ENCODE measurements at places on chromosomes 4 and X.

GRCh38 chr4:163269869-163270268, 62.5 kb downstream of the NPY1R start:
- DNase-seq, result no peak

DNA sequence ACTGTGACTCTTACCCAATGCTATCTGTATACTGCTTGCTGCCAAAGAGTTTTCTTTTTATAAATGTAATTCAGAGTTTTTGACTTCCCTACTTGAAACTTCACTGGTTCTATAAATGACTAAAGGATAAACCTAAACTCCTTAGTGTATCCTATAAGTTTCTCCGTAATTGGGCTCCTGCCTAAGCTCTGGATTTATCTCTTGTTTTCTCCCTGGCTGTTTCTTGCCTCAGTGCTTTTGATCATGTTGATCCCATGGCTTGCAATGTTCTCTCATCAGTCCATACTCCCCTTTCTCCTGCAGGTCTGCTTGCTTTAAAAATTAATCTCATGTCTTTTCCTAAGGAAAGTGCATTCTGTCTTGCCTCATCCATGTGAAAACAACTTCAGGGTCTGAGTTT, 1543.1 kb upstream of the IGFBP7 start:
- no peak for DNase-seq

GRCh38 chr4:132097041-132097440, 1052.1 kb upstream of the PCDH10 start:
- no peak for DNase-seq

- DNase-seq, result no peak
Measured at GRCh38 chr4:66929748-66930147, 615.6 kb downstream of the CENPC start.

GRCh38 chrX:77668391-77669237, 117.4 kb downstream of the ATRX start:
- no peak for DNase-seq

- no peak for DNase-seq
Measured at GRCh38 chrX:70171624-70172023, 5.7 kb upstream of the DGAT2L6 start.

DNA sequence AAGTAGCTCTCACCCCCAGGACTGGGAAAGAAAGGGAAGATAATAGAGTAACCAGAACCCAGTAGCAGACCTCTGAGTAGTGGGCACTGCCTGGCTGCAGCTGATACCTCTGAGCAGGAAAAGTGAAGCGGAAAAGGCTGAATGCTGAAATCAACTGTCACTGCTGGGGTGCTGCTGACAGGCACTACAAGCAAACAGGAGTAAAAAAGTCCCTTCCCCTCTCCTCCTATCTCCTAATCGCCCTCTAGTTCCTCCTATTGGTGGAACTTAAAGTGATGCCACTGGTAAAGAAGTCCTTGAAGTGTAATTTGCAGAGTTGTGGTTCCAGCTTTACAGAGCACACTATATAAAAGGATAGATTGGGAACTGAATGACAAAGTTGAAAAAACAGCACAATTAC, 32.8 kb upstream of the GLRB start:
- DNase-seq, result no peak

DNA sequence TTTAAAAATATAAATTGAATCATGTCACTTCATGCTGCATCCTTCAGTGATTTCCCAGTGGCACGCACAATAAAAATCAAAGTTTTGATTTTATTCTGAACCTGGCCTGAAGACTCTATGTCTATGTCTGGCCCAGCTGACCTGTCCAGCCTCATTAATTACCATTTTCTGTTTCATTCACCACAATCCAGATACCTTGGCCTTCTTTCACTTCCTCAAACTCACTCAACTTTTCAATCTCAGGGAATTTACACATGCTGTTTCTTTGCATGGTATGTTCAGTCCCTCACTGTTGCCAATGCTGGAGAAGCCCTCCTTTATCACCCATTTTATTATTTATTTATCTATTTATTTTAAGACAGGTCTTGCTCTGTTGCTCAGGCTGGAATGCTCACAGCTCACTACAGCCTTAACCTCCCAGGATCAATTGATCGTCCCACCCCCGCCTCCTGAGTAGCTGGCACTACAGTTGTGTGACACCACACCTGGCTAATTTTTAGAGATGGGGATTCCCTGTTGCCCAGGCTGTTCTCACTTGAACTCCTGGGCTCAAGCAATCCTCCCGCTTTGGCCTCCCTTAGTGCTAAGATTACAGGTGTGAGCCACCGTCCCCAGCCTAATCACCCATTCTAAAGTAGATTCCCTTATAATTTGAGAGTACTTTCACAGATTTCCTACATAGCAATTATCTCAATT, 43.1 kb downstream of the ZGRF1 start:
- no peak for DNase-seq

DNA sequence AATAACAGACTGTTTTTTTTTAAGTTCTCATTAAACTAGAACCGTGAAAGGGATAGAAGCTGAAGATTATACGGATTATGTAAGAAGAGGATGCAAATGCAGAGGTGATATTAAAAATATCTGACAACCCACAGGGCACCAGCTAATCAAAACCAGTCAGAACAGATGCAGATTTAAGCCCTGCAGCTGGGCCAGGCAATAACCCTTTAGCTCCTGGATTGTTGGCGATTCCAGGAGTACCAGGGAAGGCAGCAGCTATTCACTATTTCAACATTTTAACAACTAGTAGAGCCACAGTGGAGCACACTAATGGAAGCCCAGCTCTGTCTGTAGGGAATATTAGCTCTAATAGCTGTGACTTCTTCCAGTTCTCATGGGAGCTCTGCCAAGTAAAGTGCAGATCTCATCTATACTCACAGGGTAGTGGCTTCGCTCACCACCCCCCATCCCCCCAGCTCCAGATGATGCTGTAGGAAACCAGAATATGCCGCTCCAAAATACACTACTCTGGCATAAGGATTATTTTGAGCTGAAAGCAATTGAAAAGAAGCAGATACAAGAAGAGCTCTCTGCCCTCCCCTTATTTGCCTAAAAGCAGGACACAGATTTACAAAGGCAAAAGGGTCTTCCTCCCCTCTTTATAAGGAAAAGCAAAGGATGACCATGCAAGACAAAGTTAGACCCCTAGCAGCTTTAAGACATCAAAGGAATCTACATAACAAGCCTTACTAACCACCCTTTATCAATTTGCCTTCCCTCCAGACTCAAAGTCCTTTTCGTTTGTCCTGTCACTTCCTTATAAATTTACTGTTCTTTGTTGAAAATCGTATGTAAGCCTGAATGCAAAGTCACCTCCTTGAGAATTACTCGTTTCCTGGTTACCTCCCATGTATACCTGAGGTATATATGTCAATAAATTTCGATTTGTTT, 13.7 kb downstream of the SCD5 start:
- DNase-seq, result no peak

- DNase-seq, result peak; percentile 4
Measured at GRCh38 chrX:31038575-31039326, 33.1 kb downstream of the FTHL17 start.

- DNase-seq, result no peak
Measured at GRCh38 chr4:15042529-15043167, 40.4 kb downstream of the CPEB2 start.

GRCh38 chr4:86448871-86449270, 89.0 kb upstream of the MAPK10 start:
- DNase-seq, result no peak

All from CD4-positive, CD25-positive, alpha-beta regulatory T cell (primary cell).